NCI-H1417 (cell line): ENCODE measurements at places on chromosomes 12 and 14.

DNA sequence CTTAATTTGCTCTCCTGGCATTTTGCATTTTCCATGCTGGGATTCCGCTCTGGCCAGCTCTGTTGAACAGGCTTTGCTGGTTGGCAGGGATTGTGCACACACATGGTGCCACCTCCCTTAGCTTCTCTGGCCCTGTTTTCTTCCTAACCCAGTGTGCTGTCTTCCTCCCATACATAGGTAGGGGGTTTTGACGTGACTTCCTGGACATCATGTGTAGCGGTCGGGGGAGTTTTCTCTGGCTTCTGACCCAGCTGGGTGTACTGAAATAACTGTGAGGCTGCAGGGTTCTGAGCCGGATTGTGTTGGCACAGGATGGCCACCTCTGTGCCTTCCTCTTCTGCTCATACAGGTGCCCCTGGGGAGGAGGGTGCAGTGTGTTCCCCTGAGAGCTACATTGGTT, 25.7 kb downstream of the C14orf132 start:
- DNase-seq, result no peak

DNA sequence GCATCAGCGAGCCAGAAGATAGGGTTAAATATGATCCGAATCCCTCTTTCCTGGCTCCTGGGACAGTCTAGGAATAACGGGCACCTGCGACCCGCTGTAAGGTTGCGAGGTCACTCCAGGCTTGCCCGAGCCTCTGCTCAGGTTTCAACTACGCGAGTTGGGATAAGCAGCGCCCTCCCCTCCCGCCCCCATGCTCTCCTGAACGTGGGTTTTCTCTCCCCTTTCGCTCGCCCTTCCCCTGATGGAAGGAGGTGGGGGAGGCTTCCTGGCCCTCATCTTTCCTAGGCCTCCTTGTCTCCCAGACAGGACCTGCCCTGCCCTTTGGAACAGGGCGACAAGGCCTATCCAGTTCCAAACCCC, 753 bp upstream of the ATP5MC2 start:
- DNase-seq, result peak; percentile 66

GRCh38 chr12:111089616-111090015, 169.2 kb upstream of the MYL2 start:
- DNase-seq, result no peak

- no peak for DNase-seq
Measured at GRCh38 chr12:58479401-58479800, 440.9 kb downstream of the LRIG3 start.

DNA sequence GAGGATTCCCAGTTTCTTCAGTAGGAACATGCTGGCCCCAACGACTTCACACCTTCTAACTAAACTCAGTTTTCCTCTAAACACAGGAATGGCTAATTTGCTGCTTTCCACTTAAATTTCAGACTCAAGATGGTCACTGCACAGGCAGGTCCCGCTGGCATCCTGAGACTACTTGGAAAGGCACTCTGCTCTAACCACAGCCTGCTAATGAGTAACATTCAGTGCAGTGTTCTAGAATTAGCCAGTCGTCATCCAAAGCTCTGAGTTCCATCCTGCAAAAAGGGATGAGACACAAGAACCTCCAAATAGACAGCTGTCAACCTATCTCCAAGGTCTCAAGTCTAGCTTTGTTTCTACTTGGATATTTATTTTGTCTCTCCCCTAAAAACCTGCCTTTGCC, 6.0 kb downstream of the CCDC92 start:
- DNase-seq, result no peak

GRCh38 chr12:7837366-7837765, 35.3 kb downstream of the SLC2A14 start:
- DNase-seq, result no peak

DNA sequence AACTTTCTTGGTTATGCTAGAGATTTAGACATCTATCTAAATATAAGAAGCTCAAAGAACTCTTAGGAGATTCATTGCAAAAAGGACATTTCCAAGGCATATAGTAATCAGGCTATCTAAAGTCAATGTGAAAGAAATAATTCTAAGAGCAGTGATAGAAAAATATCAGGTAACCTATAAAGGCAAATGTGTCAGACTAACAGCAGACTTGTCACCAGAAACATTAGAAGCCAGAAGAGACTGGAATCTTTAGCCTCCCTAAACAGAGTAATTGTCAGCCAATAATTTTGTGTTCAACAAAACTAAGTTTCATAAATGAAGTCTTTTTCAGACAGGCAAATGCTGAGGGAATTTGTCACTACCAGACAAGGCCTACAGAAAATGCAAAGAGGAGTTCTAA, 122.0 kb upstream of the SCAF11 start:
- no peak for DNase-seq

DNA sequence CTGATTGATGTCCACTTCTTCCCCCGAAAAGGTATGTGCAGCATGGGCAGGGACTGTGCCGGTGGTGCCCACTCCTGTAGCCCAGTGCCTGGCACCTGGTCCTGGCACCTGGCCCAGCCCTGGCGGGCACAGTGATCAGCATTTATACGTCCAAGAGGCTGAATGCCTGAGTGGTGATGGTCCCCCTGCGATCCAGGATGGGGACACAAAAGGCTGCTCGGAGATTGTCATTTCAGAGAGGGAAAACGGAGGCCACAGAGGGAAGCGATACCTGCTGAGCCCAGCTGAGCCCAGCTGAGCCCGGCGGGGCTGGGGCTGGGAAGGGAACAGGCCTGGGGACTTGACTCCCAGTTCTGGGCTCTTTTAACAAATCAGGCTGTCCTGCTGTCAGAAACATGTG, 55.8 kb downstream of the PRIMA1 start:
- no peak for DNase-seq

DNA sequence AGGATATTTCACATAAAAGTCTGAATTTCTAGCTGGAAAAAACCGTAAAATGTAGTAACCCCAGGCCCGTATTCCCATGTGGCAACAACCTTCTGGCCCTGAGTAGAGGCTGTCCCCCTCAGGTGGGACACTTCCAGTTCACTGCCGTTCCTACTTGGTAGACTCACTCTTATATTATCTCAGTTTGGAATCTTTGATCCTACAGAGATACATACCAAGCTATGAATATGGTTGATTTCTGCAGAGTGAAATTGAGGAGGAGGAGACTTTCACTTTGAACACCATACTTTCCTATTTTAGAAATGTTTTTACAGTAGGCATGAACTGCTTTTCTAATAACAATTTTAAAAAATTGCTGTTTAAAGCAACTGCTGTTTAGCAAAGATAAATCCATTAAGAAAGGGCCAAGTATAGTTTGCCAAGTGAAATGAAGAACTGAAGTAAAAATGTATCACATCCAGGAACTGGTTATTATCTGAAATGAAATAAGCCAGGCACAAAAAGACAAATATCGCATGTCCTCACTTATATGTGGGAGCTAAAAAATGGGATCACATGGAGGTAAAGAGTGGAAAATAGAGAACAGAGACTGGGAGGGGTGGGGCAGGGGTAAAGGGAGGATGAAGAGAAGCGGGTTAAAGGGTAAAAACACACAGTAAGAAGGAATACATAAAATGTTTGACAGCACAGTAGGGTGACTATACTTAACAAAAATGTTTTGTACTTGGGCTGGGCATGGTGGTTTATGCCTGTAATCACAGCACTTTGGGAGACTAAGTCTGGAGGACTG, 92.8 kb upstream of the METAP2 start:
- no peak for DNase-seq

GRCh38 chr14:21258005-21258888, 11.0 kb downstream of the HNRNPC start:
- DNase-seq, result no peak

DNA sequence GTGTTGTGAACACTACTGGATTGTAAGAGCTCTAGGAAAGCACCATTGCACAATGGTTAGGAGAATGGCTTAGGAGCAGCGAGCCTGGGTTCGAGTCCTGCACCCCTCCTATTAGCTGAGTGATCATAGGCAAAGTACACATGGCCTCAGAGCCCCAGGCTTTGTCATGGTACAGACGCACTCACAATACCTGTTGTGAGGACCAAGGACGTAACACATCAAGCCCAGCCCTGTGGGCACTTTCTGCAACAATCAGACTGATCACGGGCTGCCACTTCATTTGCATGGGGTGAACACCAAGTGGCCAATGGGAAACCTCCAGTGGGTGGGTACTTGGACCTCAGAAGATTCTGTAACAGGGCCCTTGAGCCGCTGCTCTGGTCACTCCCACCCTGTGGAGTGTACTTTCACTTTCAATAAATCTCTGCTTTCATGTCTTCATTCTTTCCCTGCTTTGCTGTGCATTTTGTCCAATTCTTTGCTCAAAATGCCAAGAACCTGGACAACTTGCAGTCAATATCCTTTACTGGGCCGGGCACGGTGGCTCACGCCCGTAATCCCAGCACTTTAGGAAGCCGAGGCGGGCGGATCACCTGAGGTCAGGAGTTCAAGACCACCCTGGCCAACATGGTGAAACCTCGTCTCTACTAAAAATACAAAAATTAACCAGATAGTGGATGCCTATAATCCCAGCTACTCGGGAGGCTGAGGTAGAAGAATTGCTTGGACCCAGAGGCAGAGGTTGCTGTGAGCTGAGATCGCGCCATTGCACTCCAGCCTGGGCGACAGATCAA, 28.2 kb downstream of the GLRX5 start:
- peak; percentile 17 for DNase-seq

DNA sequence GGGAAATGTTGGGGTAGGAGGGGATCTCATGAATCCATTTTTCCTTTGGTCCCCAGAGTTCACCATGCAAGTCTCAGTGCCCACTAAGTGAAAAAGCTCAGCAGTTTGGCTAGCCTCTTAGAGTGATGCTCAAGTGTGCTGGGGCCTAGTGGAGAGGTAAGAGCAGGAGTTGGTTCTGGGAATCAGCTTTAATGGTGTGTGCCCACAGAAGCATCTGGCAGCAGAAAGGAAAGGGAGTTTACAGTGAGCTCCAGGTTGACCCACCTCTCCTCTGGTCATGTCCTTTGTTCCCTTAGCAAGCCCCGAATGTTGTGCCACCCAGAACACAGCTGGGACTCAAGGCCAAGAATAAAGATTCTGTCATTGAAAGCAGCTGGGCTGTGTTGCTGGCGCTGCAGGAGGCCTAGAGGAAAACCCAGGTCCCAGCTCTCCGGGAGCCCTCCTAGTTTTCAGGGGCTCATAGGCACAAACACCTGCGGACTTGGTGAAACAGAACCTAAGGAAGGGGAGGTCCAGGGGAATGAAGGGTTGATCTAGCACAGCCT, 320.8 kb downstream of the ZFP36L1 start:
- no peak for DNase-seq

- DNase-seq, result no peak
Measured at GRCh38 chr12:26373606-26374495, 178.5 kb downstream of the SSPN start.

DNA sequence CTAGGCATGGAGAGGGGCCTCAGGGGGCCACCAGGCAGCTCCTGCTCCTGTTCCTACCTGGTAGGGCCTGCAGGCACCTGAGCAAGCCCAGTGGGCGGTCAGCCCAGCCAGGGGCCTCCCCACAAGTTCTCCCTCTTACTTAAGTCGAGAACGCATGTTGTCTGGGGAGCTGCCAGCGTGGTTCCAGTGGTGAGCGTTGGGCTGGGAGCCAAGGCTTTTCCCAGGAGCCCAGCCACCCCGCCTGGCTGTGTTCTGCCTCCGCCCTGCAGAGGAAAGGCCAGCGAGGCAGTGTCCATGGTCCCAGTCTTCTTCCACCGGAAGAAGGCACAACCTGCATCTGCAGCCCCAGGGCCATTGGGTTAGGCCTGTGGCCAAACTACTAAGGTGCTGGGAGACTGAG, 1.4 kb downstream of the C14orf180 start:
- no peak for DNase-seq

GRCh38 chr14:105324080-105324778, 9.7 kb downstream of the PACS2 start:
- DNase-seq, result peak; percentile 41

DNA sequence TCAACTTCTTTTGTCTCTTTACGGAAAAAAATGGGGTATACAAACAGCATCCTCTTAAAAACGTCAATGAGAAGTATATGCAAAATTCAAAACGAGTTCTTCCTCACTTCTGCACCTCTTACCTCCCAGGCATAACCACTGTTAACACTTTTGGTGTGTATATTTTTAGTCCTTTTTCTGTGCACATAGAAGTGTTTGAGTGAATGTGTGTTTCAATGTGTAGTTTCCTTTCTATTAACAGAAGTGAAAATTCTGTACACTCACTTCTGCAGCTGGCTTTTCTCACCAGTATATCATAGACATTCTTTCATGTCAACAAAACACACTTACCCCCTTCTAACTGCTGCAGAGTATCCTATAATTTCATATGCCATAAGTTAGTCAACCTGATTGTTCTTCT, 5.4 kb downstream of the UBR7 start:
- DNase-seq, result no peak

GRCh38 chr12:101493556-101493955, 18.4 kb downstream of the SPIC start:
- DNase-seq, result no peak

- DNase-seq, result no peak
Measured at GRCh38 chr14:31070431-31070830, 44.3 kb upstream of the STRN3 start.

- no peak for DNase-seq
Measured at GRCh38 chr12:15538881-15539280, 216.6 kb downstream of the PTPRO start.

DNA sequence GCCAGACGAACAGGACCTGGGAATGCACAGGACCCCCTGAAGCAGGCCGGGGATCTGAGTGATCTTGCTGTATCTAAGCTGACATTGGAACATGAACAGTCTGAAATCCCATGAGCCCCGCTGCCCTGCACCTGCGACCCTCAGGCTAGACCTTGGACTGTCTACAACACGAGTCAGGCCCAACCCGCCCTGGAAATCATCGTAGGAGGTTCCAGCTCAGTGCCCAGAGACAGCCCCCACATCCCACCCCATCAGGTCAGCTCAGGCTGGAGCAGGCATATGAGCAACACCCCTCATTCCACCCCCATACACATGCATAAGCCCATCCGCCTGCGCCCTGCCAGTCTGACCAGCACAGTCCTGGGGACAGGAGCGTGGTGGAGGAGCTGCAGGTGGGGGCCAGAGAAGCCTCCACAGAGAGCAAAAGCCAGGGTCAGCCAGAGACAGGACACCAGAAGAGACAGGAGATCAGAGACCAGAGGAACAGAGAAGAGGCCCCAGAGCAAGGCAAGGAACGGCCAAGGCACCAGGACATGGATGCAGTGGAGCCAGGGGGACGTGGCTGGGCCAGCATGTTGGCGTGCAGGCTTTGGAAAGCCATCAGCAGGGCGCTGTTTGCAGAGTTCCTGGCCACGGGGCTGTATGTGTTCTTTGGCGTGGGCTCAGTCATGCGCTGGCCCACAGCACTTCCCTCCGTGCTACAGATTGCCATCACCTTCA, at the start of gene AQP6:
Gene AQP6 (plus strand): TSS at position 307 of the 720 bp plus-strand sequence. CDS start 227 bp downstream, at position 534.
- DNase-seq, result no peak

GRCh38 chr14:69363055-69363454, 35.0 kb downstream of the ERH start:
- no peak for DNase-seq

DNA sequence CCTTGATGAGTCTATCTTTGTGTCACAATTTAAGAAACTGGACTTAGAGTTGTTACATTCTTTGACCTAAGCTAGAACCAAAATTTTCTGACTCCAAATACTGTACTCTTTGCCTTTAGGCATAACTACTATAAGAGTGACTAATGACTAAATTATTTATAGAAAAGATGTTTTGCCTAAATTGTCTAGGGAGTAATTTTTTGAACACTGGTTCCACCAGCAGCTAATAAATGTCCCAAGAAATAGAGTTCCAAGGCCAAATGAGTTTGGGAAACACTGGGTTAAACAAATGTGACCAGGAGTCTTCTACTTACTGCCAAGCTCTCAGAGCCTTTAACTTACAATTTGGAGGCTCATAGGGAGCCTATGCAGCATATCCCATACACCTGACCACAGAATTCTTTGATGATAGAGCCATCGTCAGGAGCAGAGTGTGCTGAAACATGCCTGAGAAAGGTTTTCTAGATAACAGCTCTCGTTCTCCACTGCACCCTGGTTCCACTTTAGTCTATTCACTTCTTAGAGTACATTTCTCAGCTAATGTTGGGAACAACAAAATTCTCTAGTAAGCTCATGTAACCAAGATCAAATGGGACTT, 215.9 kb upstream of the HMGA2 start:
- DNase-seq, result no peak
